ENCODE measurements at places on chromosomes 7 and 10.
A peak's percentile ranks its signal among the peaks of the same experiment; 100 is the strongest.

DNA sequence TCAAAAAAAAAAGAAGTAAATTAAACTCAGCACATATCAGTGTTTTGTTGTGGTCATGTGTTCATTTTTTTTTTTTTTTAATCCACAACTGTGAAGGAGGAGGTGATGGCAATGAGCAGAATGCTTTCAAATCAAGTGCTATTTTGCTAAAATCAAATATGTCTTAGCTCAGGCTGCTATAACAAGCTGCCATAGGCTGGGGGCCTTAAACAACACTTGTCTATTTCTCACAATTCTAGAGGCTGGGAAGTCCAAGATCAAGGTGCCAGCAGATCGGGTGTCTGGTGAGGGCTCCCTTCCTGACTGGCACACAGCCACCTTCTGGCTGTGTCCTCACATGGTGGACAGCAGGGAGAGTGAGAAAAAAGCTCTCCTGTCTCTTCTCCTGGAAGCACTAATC lies 203.9 kb downstream of the FAM107B start:
- no peak for DNase-seq

- no peak for DNase-seq
These were observed 36.3 kb downstream of the RBM20 start for GRCh38 chr10:110680273-110681020.

DNA sequence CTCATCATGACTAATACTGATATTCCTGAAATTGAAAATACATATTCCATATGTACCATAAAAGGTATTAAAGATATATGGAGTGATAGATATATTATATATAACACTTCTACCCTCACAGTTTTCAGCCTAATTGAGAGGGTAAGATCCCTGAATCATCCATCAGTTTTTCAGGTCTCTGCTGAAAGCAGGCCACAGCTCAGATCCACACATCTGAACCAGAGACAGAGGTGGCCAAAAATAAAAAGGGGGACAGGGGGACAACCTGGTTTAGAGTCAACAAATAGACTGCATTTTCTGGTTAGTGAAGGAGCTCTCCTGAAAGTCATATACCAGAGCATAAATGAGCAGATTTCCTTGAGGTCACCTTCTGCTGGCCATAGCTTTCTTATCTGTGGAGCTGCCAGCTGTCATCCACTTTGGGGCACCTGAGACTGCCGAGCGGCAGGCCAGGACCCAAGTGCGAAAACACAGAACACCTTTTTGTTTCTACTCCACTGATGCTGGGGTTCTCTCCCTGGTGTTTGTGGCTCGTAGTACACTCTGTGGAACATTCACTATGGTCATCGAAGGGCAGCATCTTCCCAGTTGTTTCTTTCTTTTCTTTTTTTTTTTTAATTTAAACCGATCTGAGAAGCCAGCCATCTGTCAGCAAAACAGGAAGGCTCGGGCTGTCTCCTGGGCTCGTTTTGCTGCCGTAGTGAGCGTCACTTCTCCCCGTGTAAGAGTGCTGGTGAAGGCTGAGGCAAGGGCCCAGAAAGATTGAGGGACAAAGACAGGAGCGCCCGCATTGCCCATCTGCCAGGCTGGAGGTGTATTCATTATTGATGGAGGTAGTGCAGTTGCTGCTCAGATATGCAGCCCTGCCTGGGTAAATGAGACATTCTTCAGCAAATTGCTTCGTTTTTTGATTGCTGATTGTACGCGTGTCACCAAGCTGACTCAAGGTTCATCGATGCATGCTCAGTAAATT lies 13.5 kb downstream of the IKZF1 start:
- DNase-seq = no peak

DNA sequence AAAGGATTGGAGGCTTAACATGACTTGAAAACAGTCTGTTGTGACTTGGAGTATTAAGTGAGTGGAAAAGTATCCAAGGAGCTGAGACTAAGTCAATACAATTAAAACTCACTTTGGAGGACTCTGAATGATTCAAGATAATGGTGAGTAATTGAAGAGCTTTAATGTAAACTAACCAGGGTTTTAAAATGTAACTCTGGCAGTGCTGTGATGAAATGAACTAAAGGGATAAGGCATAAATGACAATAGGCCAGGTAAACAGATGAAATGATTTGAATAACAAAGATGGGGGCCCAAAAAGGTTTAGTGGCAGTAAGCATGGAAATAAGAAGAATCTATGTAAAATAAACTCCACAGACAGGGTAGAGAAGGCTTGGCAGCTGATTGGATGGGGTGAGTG lies 316.5 kb upstream of the CACNA2D1 start:
- no peak for DNase-seq

- DNase-seq = no peak
These were observed 350.9 kb downstream of the ANKRD30A start for GRCh38 chr10:37476285-37476684.

DNA sequence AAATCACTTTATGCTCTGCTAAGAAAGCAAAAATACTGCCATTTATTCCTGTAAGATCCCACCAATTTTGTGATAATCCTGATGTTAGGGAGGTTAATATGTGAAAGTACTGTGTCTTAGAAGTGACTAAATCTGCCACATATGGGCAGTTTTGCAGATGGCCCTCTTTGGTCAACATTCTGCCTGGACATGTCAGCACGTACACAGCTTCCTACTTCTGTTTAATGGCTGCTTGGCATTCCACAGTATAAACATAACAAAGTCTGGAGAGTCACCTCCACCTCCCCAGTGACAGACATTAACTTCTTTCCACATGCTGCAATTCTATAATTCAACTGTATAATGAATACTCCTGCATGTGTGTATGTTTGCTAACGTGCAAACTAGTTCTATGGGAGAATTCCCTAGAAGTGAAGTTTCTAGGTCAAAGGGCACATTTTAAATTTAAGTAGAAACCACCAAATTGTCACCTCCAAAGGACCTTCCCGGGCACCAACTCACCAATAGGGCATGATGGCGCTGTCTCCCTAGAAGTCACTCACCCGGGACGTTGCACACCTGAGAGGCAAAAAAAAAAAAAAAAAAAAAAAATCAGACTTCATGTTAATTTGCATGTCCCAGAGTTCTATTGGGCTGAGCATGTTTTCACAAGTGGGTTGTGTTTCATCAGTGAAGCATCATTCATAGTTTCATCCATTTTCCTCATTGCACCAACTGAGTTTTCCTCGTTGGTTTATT lies 38.9 kb downstream of the MKI67 start:
- DNase-seq = no peak

- DNase-seq = no peak
These were observed 186.8 kb downstream of the ETV1 start for GRCh38 chr7:13802651-13803050.

GRCh38 chr7:99120916-99121315 lies 23.0 kb downstream of the SMURF1 start:
- no peak for DNase-seq

DNA sequence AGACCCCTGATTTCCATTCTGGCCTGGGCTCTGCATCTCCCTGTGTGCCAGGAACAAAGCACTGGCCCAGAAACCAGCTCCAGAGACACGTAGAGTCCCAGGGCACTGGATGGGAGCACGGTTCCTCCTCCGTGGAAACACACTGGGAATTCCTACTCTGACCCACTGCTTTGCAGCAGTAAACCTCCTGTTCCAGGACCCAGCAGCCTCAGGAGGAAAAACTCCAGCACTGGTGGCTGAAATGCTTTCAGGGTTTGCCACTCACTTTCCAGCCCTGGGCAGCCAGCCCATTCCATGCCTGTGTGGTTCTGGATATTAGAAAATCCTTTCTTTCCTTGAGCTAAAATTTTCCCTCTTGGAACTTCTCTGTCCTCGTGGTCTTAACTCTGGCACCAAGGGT lies 58.0 kb downstream of the FAM171A1 start:
- no peak for DNase-seq

DNA sequence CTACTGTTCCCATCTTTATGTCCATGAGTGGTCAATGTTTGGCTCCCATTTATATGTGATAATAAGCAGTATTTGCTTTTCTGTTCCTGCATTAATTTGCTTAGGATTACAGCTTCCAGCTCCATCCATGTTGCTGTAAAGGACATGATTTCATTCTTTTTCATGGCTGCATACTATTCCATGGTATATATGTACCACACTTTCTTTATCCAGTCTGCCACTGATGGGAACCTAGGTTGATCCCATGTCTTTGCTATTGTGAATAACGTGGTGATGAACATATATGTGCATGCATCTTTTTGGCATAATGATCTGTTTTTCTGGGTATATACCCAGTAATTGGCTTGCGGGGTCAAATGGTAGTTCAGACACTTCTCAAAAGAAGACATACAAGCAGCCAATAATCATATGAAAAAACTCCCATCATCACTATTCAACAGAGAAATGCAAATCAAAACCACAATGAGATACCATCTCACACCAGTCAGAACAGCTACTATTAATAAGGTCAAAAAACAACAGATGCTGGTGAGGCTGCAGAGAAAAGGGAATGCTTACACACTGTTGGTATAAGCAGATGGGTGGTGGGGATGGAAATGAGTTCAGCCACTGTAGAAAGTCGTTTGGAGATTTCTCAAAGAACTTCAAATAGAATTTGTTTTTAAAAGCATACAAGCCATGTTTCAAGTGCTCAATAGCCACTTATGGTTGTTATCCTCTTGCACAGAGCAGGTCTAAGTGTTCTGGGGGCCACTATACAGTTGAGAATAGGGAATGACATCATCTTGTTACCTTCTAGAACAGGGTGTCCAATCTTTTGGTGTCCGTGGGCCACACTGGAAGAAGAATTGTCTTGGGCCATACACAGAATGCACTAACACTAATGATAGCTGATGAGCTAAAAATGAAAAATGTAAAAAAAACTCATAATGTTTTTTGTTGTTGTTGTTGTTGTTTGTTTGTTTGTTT lies 23.2 kb upstream of the SDK1 start:
- no peak for DNase-seq

- DNase-seq = no peak
These were observed 85.7 kb upstream of the COL13A1 start for GRCh38 chr10:69715899-69716606.

- DNase-seq = no peak
These were observed 252.6 kb upstream of the ANKRD30A start for GRCh38 chr10:36872702-36873393.

GRCh38 chr10:4344492-4344994 lies 481.5 kb upstream of the AKR1E2 start:
- DNase-seq = peak; percentile 100

GRCh38 chr7:1705856-1706255 lies 35.8 kb downstream of the ELFN1 start:
- no peak for DNase-seq

DNA sequence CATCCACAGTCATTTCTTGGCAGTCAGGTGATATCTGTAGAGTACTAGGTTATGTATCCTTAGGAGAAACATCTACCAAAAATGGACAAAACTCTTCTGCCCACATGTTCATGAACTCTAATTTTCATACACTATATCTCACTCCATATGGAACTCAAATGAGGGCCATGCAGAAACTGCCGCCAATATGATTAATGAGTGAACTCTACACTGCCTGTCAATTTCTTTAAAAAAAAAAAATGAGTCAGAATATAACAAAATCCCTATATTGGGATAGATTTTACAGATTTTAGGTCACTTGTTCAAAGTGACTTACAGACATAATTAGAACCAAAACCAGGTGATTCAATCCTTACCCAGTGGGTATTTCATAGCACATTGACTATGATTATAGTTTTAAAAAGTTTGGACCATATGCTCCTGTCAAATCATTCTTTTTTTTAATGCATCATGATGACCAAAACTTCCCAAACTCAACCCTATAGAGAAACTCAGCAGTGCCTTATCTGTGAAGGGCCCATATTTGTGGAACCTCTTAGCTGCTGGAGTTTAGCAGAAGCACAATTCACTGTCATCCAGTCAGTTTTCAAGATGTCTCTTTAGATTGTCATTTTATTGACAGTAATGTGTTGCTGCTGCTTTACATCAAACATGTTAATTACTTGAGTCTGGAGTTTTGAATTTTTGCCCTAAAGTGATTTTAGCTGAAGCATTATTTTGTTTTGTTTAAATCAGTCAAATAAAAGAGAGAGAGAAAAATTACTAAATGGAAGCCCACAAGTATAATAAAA lies 11.1 kb downstream of the LRRN3 start:
- DNase-seq = no peak

GRCh38 chr10:80649183-80649582 lies 111.5 kb downstream of the SH2D4B start:
- DNase-seq = no peak

GRCh38 chr7:130789436-130789835 lies 55.4 kb upstream of the KLF14 start:
- DNase-seq = no peak

- DNase-seq = no peak
These were observed 28.5 kb downstream of the CYP2W1 start for GRCh38 chr7:1011297-1012003.
